Endothelial cell (in vitro differentiated cells): ENCODE measurements at places on chromosomes 2 and 18.

DNA sequence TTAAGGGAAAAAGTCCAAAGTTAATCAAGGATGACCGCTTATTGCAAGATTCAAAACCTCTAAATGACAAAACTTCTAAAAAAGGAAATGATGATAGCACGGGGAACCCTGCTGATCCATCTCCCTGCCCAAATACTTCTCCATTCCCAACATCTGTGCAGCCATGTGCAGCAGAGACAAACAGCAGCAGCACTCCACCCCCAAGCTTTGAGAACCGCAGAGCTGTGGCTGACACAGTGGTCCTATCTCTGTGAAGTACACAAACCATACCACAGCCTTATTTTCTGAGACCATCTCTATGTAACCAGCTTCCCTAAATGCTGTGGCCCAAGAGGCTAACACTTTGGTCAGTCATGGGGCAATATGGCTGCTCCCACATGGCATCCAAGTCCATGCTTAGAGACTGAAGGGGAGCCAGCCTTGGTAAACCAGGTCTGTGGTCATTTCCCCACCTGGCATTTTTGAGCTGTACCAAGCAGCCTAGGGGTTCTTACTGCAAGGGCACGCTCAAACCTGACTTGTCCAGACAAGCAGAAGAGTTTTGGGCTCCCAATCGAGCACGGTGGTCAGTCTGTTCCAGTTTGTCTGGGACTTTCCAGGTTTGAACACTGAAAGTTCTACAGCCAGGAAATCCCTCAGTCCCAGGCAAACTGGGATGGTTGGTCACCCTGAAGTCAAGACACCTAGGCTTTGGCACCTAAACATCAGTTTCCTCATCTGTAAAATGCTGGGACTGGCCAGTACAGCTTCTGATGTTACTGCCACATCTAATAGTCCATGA lies 17.1 kb upstream of the NFE2L2 start:
- DNase-seq: no peak

- no peak for DNase-seq
Observed at GRCh38 chr2:236565879-236566402, 3.7 kb upstream of the ACKR3 start.

GRCh38 chr18:13550418-13551304 lies 175.7 kb downstream of the FAM210A start:
- no peak for DNase-seq

DNA sequence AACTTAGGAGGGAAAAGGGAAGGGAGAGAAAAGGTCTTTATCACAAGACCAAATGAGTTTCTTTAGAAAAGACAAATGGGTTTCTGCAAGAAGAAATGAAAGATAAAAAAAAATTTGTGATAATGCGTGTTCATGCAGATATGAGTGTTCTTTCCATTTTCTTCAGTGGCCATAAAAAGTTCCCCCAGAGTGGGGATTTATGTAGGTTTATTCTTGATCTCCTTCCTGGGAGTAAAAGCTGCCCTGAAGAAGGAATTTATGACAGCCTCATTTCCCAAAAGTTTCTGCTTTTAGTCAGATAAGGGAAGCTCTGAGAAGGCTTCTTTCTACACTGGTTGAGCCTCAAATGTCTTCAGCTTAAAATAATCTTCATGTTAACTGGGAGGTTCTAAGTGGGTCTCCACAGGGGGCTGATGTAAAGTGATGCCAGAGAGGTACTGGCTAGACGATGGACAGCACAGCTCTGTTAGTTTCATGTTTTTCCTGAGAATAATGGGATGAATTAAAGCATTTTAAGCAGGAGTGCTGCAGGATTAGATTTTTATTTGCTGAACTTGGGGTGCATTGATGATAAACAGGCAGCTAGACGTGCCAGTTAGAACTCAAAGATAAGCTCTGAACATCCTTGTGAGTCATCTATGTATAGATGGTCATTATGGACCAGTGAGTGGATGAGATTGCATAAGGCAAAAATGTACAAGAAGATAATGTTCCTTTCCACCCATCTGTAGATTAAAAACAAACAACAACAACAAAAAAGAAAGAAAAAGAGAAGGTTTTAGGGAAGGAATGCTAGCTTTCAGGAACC lies 99.4 kb upstream of the MSH2 start:
- no peak for DNase-seq

- no peak for DNase-seq
Observed at GRCh38 chr2:98607741-98608115, 584 bp downstream of the COA5 start.

GRCh38 chr2:201057715-201058248 lies 13.7 kb downstream of the HYCC2 start:
- no peak for DNase-seq

DNA sequence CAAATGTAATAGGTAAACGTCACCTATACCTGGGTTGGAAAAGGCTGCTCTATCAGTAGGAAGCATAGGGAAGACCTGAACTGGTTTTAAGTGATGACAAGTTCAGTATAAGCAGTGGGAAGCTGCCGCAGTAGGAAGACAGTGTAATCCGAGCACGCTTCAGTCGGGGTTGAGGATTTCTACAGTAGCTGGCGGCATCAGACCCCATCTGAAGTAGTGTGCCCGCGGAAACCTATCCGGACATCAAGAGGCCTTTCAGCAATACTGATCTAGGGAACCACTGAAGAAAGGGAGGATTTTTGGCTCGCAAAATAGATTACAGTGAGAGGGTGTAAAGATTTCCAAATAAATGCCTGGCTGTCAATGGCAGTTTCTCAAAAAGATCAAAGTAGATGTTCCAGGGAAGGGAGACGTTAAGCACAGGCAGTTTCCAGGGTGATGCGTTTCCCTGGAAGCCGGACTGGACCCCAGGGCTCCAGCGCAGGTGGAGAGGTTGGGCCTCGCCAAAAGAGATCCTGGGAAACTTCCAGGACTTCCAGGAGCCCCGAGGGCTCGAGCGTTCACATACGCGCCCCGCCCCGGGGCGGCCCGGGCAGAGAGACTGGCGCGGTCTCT lies 5.3 kb downstream of the LOXL3 start:
- DNase-seq: no peak

DNA sequence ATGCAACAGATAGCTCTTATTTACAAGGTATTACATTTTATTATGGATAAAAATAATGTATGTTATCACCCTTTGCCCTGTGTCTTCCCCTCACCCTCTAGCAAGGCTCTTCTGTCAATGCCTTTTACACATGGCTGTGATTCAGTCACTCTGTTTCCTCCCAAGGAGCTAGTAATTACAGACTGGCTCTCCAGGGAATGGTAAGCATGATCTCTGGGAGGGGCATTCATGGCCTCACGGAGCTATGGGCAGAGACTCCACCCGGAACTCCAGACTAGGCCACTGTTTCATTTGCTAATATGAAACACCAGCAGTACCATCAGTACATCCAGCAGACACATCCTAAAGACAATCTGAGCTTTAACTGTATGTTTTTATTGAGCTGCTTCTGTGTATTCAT lies 410.9 kb upstream of the CYRIA start:
- no peak for DNase-seq

DNA sequence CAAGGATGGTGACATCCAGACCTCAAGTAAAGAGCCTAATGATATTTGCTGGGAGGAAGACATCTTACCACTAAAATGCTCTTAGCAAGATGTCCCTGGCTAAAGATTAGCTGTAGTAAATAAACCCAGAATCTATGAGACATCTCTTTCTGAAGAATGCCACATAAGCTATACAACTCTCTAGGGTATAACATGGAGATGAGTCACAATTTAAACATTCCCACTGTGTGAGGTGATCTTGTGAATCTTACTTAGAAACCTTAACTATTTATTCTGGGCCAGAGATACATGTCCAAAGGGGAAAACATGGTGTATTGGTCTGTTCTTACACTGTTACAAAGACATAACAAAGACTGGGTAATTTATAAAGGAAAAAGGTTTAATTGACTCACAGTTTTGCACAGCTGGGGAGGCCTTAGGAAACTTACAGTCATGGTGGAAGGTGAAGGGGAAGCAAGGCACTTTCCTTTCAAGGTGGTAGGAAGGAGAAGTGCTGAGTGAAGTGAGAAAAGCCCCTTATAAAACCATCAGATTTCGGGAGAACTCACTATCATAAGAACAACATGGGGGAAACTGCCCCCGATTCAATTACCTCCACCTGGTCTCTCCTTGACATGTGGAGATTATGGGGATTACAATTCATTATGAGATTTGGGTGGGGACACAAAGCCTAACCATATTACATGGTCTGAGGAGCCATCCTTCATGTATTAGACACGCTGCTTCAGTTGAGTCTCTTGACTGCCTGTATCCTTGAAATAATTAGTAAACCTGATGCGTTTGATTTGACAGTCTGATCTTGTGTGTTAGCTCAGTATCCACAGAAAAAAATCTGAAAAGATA lies 17.1 kb downstream of the KRCC1 start:
- no peak for DNase-seq

- no peak for DNase-seq
Observed at GRCh38 chr2:121330921-121331320, 45.9 kb upstream of the TFCP2L1 start.

- no peak for DNase-seq
Observed at GRCh38 chr18:35730691-35731370, 149.3 kb downstream of the GALNT1 start.

GRCh38 chr2:42795841-42796301 lies 3.5 kb upstream of the HAAO start:
- no peak for DNase-seq

DNA sequence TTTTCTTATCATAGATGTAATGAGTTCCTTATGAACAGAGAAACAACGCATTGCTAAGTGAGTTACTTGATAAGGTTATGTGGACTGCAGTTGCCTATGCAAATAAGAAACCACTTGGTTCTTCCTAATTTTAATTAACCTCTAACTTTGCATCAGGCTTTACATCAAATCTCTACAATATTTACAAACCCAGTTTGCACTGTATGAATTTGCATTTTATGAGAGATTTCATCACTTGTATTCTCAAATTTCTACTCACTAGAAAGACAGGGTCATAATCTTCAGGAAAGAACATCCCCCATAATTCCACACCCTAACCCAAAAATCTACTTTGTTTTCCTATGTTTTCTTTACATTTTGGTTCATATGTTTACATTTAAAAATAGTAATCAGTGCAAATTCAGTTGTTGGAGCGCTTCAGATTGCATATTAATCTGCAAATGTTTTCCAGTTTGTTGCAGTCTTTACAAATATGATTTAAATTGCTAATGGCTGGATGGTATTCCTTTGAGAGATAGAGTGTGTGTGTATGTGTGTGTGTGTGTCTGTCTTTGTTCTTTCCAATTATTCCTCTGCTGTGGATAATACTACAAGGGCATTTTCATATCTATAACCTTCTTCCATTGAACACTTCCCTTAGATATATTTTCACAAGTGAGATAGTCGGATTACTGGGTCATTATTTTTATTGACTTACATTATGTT lies 106.1 kb downstream of the COL4A4 start:
- DNase-seq: no peak

DNA sequence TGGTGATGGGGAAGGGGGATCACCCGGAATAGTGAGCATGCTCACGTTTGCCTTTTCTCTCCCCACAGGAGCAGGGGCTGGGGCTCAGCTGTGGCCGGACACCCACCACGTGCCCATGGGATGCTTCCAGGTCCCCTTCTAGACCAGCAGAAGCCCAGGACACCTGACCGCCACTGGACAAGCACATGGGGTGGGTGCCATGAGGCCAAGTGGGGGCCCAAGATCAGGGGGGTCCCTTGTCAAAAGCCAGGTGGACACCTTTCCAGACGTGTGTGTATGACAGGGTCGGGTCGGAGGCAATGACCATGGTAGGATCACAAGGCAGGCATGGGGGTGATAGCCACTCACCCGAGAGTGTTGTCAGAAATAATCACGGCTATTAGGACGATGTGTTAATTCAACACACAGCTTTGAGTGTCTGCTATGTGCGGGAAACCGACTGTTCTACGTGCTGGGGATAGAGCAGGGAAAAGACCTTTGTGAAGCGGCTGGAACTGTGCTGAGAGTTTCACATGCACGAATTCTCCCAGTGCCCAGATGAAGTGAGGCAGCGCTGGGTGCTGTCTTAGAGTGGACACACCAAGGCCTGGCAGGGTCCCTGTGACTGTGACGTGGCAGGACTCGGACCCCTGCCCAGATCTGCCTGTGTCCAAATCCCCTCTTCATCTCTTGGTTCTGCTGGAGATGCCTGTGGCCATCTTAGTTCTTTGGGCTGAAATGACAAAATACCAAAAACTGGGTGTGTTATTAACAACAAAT lies 244.7 kb downstream of the NDUFA10 start:
- DNase-seq: no peak
